DND-41 (cell line): ENCODE measurements at places on chromosomes 5 and 9.
A peak's percentile ranks its signal among the peaks of the same experiment; 100 is the strongest.

DNA sequence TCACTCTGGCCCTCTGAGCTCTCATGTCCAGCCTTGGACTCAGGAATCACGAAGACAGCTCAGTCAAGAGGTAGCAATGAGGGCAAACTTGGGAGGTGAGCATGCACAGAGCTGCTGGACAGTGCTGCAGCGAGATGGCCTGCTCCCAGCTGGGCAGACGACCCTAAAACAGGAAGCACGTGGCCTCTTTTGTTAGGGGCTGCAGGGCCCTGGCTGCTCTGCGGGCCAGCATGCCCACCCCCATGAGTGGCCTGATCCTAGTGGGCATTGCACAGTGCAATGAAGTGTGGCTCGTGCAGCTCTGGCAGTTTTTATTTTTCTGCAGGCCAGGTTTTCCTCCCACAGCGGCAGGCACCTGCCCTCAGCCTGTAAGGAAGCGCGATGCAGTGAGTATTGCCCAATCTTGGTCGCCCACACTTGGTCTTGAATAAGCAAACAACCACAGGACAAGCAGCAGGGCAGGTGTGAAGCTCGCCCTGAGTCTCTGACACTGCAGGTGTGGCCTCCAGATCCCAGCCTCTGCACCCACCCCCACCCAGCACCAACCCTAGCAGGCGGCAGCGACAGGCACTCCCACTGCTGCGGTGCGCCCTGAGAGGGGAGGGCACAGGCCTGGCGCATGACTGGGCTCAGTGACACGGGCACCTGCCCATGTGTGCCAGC, 60.8 kb downstream of the SEMA4D start:
- DNase-seq: no peak
- H3K4me1 ChIP-seq: no peaks in the 10 kb centered on the region
- H3K27me3 ChIP-seq: no peaks in the 10 kb centered on the region

DNA sequence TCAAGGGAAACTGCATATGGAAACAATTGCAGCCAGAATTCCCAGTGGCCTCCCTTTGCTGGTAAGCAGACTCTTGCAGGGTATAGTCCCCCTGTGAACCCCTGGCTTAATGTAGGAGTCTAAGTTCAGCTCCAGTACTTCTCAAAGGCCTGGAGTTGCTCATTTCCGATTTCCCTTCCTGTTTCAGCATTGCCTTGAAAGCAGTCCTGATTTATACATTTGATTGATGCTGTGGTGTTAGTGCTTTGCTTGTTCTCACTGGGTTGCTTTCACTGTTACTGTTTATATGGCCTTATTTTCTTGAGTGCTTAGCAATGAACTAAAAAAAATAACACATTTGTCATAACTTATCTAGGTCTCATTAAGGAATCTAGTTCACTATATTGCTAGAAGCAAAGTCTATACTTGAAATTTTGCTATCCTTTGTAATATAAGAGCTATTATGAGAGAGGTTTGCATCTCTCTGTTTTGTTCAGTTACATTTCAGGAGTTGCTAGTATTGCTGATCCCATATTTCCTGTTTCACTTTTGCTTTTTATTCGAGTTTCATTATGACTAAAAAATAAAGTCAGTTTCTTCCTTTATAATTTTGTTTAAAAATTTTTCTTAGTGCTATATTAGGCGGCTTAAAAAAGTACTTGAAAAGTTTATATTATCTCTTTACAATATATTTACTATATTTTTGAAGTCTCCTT, 122.4 kb upstream of the NMUR2 start:
- H3K36me3 ChIP-seq: no peaks in the 10 kb centered on the region
- no peaks in the 10 kb centered on the region for H3K27me3 ChIP-seq
- H3K27ac ChIP-seq: no peak overlapping the region
- DNase-seq: no peak

DNA sequence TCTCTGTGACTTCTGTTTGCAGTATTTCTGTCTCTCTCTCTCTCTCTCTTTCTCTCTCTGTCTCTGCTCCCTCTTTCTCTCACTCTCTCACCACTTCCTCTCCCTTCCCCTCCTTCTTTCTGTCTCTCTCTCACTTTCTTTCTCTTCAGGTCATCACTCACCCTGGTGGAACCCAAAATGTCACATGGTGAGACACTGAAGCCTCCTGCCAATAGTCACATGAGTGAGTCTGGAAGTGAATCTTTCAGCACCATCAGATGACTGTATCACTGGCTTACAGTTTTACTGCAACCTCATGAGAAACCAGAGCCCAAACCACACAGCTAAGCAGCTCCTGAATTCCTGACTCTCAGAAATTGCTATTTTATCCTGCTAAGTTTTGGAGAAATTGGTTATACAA, 414.6 kb downstream of the CAAP1 start:
- DNase-seq: no peak
- no peak overlapping the region for H3K27ac ChIP-seq
- H3K4me3 ChIP-seq: no peak overlapping the region
- H3K27me3 ChIP-seq: no peaks in the 10 kb centered on the region
- H3K36me3 ChIP-seq: no peaks in the 10 kb centered on the region

GRCh38 chr9:97592126-97592525, 41.0 kb downstream of the TSTD2 start:
- H3K4me1 ChIP-seq: no peaks in the 10 kb centered on the region
- DNase-seq: no peak
- no peak overlapping the region for H3K4me3 ChIP-seq
- peaks cover 4% of the 10 kb centered on the region for H3K27me3 ChIP-seq
- H3K36me3 ChIP-seq: no peaks in the 10 kb centered on the region
- no peak overlapping the region for H3K27ac ChIP-seq

- H3K4me3 ChIP-seq: no peak overlapping the region
- H3K4me1 ChIP-seq: peaks cover 9% of the 10 kb centered on the region
- DNase-seq: no peak
- no peak overlapping the region for H3K27ac ChIP-seq
Observed at GRCh38 chr5:135887881-135888614, 7.6 kb downstream of the IL9 start.

- peaks cover 3% of the 10 kb centered on the region for H3K27me3 ChIP-seq
- H3K4me1 ChIP-seq: no peaks in the 10 kb centered on the region
- H3K4me3 ChIP-seq: no peak overlapping the region
- no peak overlapping the region for H3K27ac ChIP-seq
- no peaks in the 10 kb centered on the region for H3K36me3 ChIP-seq
Observed at GRCh38 chr5:148794275-148794674, 32.1 kb upstream of the ADRB2 start.

GRCh38 chr5:179268966-179269693, 76.1 kb downstream of the ADAMTS2 start:
- no peaks in the 10 kb centered on the region for H3K36me3 ChIP-seq
- no peaks in the 10 kb centered on the region for H3K27me3 ChIP-seq
- DNase-seq: no peak
- no peak overlapping the region for H3K4me3 ChIP-seq

- no peaks in the 10 kb centered on the region for H3K36me3 ChIP-seq
- H3K4me1 ChIP-seq: no peaks in the 10 kb centered on the region
- no peak for DNase-seq
- H3K27me3 ChIP-seq: no peaks in the 10 kb centered on the region
- no peak overlapping the region for H3K27ac ChIP-seq
Observed at GRCh38 chr5:16685069-16685468, 68.3 kb upstream of the RETREG1 start.

GRCh38 chr5:33824516-33825195, 67.1 kb downstream of the ADAMTS12 start:
- no peak overlapping the region for H3K4me3 ChIP-seq
- H3K27me3 ChIP-seq: no peaks in the 10 kb centered on the region
- no peaks in the 10 kb centered on the region for H3K36me3 ChIP-seq
- no peak overlapping the region for H3K27ac ChIP-seq
- H3K4me1 ChIP-seq: no peaks in the 10 kb centered on the region

DNA sequence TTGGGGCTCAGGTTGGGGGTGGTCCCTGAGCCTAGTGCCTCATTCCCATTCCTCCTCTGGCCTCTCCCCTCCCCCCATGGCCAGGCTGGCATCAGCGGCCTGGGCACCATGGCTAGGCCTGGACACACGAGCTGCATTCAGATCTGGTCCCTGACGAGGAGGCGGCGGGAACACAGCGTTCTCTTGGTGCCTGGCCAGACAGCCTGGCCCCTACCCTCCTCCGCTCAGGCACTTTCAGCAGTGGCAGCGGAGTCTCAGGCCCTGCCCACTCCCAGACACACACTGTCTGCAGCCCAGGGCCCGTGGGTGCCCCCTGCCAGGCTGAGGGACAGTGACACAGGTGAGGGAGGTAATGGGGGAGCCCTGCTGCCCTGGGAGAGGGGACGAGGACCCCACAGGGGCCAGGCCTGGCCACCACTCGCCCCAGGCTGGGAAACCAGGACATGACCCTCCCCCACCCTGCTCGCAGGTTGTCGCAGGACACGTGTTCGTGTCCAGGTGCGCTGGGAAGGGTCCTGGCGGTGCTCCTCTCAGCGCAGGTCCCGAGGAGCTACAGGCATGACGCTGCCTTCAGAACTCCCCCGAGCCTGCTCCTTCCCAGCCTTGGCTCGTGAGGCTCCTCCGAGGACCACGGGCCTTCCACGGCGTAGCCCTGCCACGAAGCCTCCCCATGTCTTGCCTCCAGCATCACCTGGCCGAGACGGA, 19.9 kb upstream of the UBAC1 start:
- no peak overlapping the region for H3K27ac ChIP-seq
- H3K4me1 ChIP-seq: no peaks in the 10 kb centered on the region
- H3K27me3 ChIP-seq: peaks cover 8% of the 10 kb centered on the region
- DNase-seq: no peak
- H3K36me3 ChIP-seq: no peaks in the 10 kb centered on the region
- no peak overlapping the region for H3K4me3 ChIP-seq

DNA sequence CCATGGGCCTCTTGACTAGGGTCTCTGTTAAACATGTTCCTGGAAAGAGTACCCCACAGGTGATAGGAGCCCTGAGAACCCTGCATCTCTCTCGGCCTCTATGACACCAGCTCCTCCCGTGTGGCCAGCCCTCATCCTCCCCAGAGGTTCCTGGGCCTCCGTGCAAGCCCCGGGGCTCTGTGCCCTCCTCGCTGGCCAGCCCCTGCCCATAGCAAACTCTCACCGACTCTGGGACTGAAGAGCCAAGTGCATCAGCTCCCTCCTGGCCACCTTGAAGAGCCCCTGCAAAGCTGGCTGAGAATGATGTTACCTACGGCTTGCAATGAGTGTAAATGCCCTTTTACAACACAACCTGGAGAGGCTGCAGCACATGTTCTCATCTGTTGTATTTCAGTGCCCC, 224.4 kb downstream of the ROR2 start:
- no peak overlapping the region for H3K27ac ChIP-seq
- H3K27me3 ChIP-seq: no peaks in the 10 kb centered on the region
- DNase-seq: no peak
- H3K4me3 ChIP-seq: no peak overlapping the region
- no peaks in the 10 kb centered on the region for H3K4me1 ChIP-seq

GRCh38 chr5:88380332-88380731, 111.7 kb upstream of the TMEM161B start:
- H3K4me3 ChIP-seq: no peak overlapping the region
- no peak overlapping the region for H3K27ac ChIP-seq

DNA sequence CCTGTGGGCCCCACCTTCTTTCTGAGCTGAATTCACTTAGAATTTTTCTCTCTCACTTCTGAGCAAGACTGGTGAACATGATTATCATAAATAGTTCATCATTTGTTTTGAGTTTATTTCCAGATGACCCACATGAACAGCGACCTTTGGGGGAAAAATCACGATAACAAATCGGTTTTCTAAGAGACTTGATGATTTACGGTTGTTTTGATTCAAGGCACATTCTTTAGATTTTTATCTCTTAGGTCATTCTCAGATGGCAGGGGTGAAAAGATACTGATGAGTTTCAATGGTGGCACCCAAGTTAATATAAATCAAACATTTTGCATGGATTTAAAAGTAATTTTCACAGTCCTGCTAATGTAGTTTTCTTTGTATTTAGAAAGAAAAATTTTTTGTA, 95.1 kb downstream of the DMXL1 start:
- H3K27ac ChIP-seq: no peak overlapping the region
- no peak overlapping the region for H3K4me3 ChIP-seq
- no peak for DNase-seq
- no peaks in the 10 kb centered on the region; the same call in 1 of the 2 replicates for H3K4me1 ChIP-seq

DNA sequence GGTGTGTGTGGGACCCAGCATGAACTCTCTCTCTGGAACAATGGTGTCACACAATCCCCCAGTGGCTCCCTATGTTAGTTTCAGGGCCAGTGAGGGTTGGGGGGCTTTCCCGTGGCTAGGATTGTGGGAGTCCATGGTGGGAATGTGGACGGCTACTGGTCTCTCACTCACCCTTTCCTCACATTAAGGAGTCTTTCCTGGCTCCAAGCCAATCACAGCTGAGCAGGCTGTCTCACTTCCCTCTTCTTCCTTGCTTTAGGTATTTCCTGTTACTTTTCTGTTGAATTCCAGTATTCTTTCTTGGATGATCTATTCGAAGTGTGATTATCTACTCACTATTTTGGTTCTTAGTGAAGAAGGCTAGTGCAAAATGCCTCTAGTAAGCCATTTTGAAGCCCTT, 324.4 kb upstream of the MPDZ start:
- no peak overlapping the region for H3K27ac ChIP-seq
- H3K36me3 ChIP-seq: no peaks in the 10 kb centered on the region
- no peaks in the 10 kb centered on the region for H3K4me1 ChIP-seq
- no peak overlapping the region for H3K4me3 ChIP-seq
- no peaks in the 10 kb centered on the region for H3K27me3 ChIP-seq

- no peaks in the 10 kb centered on the region for H3K4me1 ChIP-seq
- H3K27me3 ChIP-seq: peaks cover 4% of the 10 kb centered on the region
- no peak overlapping the region for H3K27ac ChIP-seq
- no peaks in the 10 kb centered on the region for H3K36me3 ChIP-seq
- DNase-seq: no peak
Observed at GRCh38 chr5:53730943-53731342, 170.5 kb downstream of the NDUFS4 start.

- H3K4me3 ChIP-seq: no peak overlapping the region
- H3K27ac ChIP-seq: no peak overlapping the region
- no peaks in the 10 kb centered on the region for H3K4me1 ChIP-seq
Observed at GRCh38 chr5:89537800-89538199, 654.8 kb upstream of the MEF2C start.

GRCh38 chr9:137254624-137255447, at the start of gene NELFB:
NELFB (plus strand) TSS chr9:137255327.
- DNase-seq: peak; percentile 91
- H3K27ac ChIP-seq: peak within 1 kb of the TSS; percentile 73
- peak within 1 kb of the TSS; percentile 93 for H3K4me3 ChIP-seq

GRCh38 chr5:169956756-169957155, 23.5 kb downstream of the INSYN2B start:
- no peak for DNase-seq
- no peak overlapping the region for H3K4me3 ChIP-seq
- no peaks in the 10 kb centered on the region for H3K4me1 ChIP-seq
- no peak overlapping the region for H3K27ac ChIP-seq

GRCh38 chr9:113590991-113591898, 127.7 kb downstream of the RGS3 start:
- no peaks in the 10 kb centered on the region for H3K4me1 ChIP-seq
- DNase-seq: peak; percentile 52
- no peaks in the 10 kb centered on the region; the same call in 1 of the 2 replicates for H3K36me3 ChIP-seq
- H3K4me3 ChIP-seq: no peak overlapping the region
- no peak overlapping the region for H3K27ac ChIP-seq
